Colonic mucosa (tissue), 4 donors: ENCODE measurements at places on chromosomes 16 and 17.

- no peak for DNase-seq
Measured at GRCh38 chr16:56246051-56246817, 54.9 kb downstream of the GNAO1 start.

DNA sequence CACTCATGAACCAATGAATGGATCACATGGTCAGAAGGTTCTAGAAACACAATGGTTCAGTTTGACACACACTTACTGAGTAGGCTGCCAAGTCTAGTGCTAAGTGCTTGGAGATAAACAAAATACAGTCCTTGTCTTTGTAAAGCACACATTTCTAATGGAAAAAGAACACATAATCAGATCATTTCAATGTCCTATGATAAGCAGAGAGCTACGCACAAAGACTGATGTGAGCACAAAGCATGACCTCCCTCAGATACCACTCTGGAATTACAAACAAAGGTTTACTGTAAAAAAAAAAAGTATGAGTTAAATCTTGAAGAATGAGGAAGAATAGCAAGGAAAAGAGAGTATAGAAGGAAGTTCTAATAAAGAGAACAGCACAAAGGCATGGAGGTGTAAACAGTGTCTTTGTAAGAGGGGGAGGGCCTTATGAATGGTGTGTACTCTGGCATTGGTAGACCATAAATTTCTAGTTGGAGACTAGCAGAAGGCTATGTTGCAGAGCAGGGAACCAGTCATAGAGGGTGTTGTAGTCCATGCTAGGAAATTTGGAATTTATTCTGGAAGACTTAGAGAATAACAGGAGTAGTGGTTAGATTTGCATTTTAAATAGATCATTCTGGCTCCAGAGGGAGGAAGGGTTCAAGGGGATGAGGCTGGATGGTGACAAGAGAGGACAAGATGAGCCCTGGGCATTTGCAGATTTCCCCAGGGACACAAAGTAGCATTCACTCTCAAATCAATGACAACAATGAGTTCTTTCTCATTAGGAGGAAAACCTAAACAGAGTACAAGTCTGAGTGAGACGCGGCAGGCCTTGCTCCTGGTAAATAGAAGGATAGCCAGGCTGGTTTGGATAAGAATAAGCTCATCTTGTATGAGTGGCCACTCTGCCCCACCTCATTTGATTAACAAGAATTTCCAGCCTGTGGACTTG, 468.0 kb downstream of the TOX3 start:
- DNase-seq: no peak

GRCh38 chr16:78576941-78577340, 477.5 kb downstream of the WWOX start:
- DNase-seq: no peak

DNA sequence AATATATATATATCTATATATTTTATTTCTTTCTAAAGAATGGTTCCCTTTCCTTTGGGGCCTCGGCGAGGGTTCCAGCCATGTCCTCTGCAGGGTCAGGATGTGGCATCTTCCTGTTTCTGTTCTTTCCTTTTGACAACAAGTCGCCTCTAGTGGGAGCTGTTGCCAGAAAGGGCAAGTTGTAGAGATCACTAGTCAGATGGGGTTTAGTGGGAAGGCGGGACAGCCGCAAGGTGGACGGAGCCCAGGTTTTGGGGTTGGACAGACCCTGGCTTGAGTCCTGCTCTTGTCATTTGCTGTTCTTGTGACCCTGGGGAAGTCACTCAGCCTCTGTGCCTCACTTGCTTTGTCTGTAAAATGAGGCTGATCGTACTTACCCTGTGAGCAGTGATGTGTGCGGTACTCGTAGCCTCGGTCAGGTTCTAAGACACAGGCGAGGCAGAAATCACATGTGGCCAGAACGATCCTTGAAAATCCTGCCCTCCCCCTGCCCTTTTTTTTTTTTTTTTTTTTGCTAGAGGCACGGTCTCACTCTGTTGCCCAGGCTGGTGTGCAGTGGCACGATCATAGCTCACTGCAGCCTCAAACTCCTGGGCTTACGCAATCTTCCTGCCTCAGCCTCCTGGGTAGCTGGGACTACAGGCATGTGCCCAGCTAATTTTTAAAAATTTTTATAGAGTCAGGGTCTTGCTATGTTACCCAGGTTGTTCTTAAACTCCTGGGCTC, 80.1 kb downstream of the ABCC6 start:
- DNase-seq: no peak

DNA sequence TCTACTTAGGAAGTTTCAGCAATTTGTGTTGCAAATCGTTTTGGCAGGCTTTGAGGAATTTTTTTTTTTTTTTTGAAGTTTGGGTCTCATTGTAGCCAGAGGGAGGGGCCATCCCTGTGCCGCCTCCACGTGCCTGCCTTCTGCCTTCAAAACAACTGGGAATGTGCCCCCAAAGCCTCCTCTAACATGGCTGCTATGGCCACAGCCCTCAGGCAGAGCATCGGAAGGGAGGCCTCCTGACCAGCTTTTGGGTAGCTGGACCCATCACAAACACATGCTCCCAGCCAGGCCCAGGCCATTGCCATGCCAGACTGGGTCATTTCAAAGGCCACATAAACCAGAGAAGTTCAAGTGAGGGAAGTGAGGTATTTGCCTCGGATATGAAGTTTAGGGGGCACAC, 21.5 kb downstream of the C16orf82 start:
- DNase-seq: no peak

DNA sequence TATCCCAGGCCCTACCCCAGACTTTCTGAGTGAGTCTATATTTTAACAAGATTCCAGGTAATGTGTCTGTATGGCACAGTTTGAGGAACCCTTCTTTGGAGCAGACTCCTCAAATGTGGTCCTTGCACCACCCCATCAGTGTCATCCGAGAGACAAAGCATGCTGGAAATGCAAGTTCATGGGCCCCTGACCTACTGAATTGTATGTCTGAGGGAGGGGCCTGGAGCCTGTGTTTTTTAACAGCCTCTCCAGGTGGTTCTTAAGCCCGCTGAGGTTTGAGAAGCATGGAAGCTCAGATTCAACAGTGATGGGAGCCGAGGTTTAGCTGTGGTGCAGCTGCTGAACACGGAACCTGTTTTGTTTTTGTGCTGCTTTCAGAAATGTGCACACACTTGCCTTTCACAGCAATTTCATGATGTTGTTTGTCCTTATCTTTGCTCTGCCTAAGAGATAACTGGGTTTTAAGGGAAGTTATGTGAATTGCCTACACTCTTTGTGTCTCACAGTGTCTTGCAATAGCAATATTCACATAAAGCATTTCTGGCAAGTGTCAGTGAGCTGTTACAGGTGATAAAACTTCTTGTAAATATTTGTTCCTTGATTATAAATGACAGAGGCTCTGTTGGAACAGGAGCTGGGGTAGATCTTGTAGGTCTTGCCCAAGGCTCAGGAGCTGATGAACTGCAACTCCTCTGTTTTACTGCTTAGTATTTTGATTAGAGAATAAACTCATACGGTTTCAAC, 32.0 kb upstream of the IL34 start:
- no peak for DNase-seq

DNA sequence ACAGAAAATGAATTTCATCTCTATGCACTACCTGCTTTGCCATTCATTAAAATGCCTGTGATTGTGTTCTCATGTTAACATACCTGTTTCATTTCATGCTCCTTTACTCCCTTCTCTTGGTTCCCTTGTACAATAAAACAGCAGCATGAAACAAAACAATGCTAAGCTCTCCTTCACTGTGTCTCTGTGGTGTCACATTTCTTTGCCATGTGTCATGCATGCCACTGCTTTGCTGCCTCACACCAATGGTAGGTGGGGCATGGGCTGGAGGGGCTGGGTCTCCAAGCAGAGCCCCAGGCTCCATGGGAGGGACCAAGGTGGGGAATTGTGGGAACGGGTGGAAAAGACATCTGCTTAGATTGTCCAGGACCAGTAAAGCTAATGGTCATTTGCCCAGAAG, 83.6 kb downstream of the RGS9 start:
- DNase-seq: no peak

- no peak for DNase-seq
Measured at GRCh38 chr16:8887952-8888560, 5.9 kb downstream of the LITAFD start.

DNA sequence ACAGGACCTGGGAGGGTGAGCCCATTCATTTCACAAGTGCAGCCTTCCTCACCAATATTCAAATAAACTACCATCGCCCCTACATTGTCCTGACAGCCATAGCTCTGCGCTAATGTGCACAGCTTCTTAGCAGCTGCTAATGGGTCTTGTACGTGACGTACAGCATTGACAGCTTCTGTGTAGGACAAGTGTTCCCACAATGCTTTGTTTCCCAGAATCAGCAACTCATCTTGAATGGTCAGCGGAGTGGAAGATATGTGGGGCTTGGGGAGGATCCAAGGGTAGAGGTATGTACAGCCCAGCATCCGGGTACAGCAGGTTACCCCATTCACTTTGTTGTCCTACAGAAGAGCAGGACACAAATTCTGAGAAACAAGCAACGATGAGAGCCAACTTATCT, 23.7 kb downstream of the MARVELD3 start:
- DNase-seq: no peak

DNA sequence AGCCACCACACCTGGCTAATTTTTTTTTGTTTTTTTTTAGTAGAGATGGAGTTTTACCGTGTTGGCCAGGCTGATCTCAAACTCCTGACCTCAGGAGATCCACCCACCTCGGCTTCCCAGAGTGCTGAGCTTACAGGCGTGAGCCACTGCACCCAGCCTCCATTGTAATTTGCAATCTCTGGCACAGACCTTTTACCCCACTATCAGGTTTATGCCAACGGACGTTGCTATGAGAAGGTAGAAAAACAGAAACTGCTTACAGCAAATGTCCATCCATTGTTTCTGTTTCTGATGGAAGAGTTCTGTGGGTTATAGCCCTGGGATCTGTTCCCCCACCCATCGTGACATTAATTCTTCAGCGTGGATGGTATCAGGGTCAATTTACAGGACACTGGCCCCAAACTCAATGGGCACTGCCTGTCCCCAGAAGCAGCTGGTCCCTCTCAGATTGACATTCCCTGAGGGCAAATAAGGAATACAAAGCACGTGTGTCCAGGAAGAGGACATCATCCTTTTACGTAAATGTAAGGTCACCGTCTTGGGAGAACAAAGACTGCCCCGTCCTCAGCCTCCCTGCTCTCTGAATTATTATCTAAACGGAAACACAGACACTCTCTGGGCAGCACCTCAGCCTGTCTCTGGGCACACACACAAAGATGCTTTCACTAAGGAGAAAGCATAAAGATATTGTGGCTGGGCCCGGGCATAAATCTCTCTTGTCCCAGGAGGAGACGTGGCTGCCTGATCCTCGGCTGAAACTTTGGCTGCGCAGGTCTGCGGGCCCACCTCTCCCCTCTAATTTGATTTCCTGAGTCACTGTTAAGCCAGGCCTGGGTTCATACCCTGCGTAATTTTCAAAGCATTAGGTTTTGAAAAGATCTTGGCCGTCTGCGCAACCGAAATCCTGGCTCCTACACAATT, 5.2 kb downstream of the KCNG4 start:
- no peak for DNase-seq

GRCh38 chr17:17824119-17824782, 12.5 kb downstream of the SREBF1 start:
- peak; percentile 63 for DNase-seq

DNA sequence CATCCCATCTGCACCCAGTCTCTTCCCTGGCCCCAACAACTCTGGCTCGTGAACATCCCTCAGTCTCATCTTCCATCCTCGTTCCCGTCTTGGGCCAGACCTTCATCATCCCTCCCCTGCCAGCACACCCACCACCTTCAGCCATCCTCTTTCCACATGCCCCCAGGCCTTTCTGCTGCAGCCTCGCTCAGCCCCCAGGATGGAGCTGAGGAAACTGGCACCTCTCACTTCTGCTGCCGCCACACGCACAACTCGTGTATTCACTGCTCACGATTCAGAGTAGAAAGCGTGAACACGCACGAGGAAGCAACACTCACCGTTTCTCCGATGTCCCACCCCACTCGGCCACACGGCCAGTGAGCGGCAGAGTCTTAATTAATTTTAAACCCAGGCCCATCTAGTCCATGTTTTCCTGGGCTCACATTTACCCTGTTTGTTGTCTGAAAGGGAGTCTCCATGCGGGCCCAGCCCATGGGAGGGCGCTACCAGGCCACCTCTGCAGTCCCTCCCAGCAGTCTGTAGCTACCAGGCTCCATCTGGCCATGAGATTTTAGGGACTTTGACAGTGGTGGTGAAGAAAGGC, 12.5 kb downstream of the C16orf90 start:
- DNase-seq: no peak

DNA sequence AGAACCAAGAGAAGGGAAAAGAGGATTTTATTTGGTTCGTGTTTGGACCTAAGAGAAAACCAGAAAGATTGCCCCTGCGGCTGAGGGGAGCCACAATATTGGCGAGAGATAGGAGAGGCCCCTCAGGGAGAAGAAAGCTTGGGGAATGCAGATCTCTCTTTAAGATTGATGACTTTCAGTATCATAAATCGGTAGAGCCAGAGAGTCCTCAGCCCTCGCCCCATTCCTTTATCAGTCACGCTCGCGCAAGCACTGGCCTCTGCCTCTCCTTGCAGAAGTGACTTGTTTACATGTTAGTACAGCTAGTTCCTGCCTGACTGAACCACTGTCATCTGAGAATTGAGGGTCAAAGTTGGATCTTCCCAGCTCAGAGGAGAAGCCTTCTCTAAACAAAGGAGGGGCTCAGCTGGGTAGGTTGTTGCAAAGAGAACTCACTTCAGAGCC, 21.5 kb upstream of the KRT19 start:
- DNase-seq: peak; percentile 78

DNA sequence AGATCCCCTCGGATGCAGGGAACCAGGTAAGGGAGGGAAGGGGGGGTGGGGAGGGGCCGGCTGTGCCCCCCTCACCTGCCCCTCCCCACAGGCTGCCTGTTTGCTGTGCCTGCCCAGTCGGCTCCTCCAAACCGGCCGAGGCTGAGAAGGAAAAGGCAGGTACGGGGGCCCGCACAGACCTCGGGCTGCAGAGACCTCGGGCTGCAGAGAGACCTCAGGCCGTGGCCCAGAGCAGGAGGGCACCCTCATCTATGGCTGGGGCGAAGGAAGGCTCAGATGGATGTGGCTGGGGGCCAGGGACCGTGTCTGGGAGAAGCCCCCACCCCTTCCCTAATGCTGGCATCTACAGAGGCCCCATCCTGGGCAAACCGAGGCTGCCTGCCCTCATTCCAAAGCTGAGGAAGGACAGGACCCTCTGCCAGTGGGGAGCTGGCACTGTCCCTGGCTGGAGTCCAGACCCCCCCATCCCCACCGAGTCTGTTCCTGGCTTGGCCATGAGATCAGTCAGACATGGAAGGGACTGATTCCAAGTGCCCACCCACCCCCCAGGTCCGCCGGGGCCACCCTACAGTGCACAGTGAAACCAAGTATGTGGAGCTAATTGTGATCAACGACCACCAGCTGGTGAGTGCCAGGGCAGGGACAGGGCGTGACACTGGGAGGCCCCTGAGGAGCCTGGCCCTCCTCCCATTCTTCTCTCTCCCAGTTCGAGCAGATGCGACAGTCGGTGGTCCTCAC, 13.7 kb downstream of the ADAM11 start:
- DNase-seq: no peak

- no peak for DNase-seq
Measured at GRCh38 chr16:59593194-59593661, 859.1 kb upstream of the GOT2 start.

DNA sequence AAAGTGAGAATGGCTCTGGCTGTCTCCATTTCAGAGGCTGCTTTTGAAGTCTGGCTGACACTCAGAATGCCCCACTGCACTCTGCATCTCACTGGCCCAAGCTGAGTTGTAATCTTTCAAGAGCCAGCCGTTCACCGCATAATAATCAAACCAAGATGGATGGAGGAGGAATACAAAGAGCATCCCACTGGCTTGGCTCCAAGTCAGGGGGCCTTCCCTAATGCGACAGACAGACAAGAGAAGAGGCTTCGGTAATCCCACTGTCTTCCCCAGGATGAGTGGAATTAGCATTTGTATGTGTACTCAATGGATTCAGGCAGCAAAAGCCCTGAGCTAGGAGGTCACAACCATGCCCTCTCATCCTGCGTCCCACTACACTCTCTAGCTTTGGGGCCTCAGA, 68.0 kb downstream of the CBLN1 start:
- no peak for DNase-seq
